ENCODE measurements at places on chromosomes 13 and 19.

- peak; percentile 47 for DNase-seq
These were observed 22.8 kb upstream of the SIGLEC11 start for GRCh38 chr19:49983645-49984229.

DNA sequence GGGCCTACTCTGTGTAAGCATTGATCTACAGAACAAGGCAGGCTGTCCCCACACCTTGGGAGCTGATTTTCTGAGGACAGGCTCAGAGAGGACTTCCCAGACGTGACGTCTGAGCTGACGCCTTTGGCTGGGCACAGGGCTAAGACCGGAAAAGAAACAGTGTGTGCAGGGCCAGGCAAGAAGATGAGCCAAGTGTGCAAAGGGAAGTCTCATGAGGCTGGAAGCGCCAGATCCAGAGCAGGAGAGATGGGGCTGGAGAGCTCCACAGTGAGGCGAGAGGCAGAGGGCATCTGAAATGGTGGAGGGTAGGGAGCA lies 12.7 kb downstream of the IGLON5 start:
- no peak for DNase-seq

GRCh38 chr19:48877855-48878195 lies 5.6 kb downstream of the PPP1R15A start:
- DNase-seq = no peak

- no peak for DNase-seq
These were observed 1.0 kb downstream of the CLPP start for GRCh38 chr19:6362351-6362801.

GRCh38 chr19:11736696-11737095 lies 2.0 kb downstream of the ZNF823 start:
- no peak for DNase-seq

GRCh38 chr13:98765996-98766519 lies 13.6 kb upstream of the SLC15A1 start:
- no peak for DNase-seq

DNA sequence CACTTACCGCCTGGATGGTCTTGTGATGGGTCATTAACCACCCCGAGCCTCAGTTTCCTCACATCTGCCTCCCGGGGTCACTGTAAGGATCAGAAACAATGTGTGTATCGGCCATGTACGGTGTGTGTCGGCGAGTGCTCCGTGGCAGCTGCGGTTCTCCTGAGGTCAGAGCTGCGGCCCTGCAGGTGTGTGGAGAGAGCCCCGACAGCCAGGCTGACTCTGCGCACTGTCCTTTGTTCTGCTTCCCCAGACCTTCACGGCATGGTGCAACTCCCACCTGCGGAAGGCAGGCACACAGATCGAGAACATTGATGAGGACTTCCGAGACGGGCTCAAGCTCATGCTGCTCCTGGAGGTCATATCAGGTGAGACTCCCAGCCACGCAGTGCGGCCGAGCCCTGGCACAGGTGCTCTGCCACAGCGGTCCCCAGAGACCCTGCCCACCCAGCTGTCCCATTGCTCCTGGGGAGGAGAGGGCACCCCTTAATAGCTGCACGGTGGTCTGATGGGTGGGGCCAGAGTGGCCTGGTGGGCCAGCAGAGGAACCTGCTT lies 43.8 kb downstream of the CAPN12 start:
- no peak for DNase-seq

DNA sequence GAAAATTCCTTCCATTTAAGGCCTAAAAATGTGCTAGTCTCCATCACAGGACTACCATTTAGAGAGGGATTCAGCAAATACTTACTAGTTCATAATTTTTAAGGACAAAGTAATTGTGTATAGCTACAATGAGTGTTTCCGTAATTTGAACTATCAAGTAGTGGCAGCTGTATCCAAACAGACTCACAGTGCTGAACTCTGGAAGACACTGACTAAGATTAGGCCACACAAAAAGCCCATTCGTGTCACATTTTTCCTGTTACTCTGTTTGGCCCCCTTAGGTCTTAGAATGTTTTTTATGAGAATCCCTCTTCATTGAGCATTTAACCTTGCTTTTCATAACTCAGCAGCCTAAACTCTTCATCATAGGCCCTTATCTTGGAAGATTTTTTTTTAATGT lies 731.2 kb upstream of the PCDH9 start:
- DNase-seq = no peak

DNA sequence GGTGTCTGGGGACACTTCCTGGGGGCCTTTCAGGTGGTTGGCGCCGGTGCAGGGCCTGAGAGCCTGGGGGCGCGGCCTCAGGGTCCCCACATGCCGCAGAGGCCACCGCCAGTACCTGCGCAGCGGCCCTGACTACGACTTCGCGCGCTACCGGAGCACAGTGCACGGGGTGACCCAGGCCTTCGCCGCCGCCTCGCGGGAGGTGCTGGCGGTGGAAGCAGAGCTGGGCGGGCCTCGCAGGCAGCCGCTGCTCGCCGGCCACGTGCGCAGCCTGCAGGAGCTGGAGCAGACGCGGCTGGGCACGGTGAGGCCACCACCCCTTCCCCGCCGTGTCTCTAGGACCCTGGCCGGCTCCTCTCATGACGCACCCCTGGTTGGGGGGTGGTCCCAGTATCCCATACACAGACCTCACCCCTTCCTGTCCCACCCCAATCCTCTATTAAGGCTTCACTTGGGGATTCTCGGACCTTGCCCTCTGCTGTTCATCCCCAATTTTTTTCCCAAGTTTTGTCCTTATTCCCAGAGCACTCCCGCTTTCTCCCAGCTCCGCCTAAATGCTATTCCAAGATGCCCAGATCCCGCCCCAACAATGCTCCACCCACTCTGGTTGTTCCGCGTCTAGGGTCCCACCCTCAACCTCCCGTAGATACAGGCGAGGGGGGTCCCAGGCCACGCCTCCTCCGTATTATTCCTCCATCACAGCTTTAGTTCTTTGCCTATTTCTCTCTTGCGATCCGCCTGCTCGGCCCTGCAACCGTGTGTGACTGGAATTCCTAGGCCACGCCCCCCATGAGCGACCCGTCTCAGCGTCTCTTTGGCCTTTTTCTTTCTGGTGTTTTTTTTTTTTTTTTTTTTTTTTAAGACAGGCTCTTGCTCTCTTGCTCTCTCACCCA lies 1.0 kb downstream of the REX1BD start:
- DNase-seq = peak; percentile 53

GRCh38 chr13:103066079-103066780 lies at the start of gene SLC10A2:
TSS of gene SLC10A2 (minus strand) at chr13:103066417. CDS start at chr13:103066249, 168 bp downstream.
- no peak for DNase-seq

GRCh38 chr13:27541386-27541785 lies 78.9 kb downstream of the LNX2 start:
- no peak for DNase-seq

GRCh38 chr13:28725046-28725610 lies 6.4 kb upstream of the SLC46A3 start:
- no peak for DNase-seq

DNA sequence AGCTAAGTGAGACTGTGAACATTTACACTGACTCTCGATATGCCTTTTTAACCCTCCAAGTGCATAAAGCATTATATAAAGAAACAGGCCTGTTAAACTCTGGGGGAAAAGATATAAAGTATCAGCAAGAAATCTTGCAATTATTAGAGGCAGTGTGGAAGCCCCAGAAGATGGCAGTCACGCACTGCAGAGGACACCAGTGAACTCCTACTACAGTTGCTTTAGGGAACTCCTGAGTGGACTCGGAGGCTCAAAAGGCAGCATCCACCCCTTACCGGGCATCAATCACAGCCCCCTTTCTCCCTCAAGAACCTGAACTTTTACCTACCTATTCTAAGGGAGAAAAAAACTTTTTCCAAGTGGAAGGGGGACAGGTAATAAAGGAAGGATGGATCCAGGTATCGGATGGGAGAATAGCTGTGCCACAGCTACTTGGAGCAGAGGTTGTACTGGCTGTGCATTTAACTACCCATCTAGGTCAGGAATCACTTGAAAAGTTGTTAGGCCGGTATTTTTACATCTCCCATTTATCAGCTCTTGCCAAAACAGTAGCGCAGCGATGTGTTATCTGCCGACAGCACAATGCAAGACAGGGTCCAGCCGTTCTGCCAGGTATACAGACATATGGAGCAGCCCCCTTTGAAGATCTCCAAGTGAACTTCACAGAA lies 80.1 kb downstream of the ZNF486 start:
- no peak for DNase-seq

- peak; percentile 9 for DNase-seq
These were observed 134.0 kb downstream of the USP12 start for GRCh38 chr13:27037571-27037970.

- no peak for DNase-seq
These were observed 29.3 kb upstream of the GRTP1 start for GRCh38 chr13:113393226-113393562.

GRCh38 chr13:43232873-43233265 lies 209.5 kb downstream of the DNAJC15 start:
- no peak for DNase-seq

DNA sequence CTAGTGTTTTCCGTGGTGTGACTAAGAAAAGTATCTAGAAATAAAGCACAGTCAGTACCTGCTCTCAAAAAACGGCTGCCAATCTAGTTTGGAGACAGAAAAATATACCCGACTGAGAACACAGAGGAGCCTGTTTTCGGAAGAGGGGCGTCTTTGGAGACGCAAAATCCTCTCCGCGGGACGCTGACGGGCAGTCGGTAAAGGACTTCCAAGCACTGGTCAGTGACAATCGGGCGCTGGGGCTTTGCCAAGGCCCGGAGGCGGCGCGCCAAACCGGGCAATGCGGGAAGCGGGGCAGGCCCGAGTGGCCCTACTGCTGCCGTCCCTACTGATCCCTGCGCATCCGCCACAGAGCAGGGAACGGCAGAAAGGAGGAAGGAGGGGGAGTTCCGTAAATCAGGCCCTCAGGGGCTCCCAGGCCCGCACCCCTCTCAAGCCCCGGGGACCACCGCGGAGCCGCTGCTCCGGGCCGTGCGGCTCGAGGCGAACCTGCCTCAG lies 588 bp upstream of the DPY19L3 start:
- peak; percentile 18 for DNase-seq

- no peak for DNase-seq
These were observed 17.9 kb upstream of the LILRB1 start for GRCh38 chr19:54612428-54612827.

- DNase-seq = no peak
These were observed 55.7 kb upstream of the ZNF507 start for GRCh38 chr19:32289566-32290210.

GRCh38 chr19:40091205-40092129 lies 724 bp upstream of the ZNF780A start:
- no peak for DNase-seq

DNA sequence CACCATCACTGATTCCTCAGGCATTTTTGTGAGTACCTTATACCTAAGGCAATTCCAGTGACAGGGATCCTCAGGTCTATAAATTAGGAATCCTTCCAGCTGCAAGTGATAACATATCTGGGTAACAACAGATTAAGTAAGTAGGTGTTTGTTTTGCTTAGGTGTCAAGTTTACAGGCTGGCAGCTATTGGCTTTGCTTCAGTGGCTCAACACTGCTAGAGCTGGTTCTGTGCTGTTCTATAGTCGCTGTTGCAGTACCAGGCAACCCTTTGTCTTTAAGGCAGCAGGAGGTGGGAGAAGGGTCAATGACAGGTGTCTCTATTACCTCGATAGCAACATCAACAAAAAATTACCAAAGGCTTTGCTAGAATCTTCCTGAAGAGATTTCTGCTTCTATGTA lies 27.0 kb downstream of the SLC10A2 start:
- DNase-seq = no peak

- DNase-seq = peak; percentile 73
These were observed 13.9 kb downstream of the APLP1 start for GRCh38 chr19:35882114-35882832.

DNA sequence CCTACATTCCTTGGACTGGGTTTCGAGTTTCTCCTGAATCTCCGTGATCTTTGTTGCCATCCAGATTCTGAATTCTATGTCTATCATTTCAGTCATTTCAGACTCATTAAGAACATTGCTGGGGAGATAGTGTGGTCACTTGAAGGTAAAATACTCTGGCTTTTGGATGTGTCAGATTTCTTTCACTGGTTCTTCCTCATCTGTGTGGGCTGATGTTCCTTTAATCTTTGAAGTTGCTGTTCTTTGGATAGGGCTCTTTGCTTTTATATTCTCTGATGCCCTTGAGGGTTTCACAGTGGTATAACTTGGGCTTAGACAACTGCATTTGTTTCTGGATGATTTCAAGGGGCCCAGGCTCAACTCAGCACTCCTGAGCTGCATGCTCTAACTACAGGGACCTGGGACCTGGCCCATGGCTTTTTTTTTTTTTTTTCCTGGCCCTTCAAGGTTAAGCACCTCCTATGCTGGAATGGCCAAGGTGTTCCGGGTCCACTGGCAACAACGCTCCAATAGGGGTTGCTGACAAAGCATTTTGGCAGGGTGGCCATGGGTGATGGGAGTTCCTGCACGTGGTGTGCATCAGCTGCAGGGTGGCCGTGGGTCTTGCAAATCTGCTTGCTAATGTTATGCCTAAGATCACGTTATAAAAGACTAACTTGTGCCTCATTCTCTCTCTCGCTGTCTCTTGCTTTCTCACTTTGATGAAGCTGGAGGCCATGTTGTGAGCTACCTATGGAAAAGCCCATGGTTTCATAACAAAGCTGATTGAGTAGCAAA lies 5.9 kb upstream of the SIGLEC7 start:
- no peak for DNase-seq

- DNase-seq = no peak
These were observed 140.6 kb downstream of the SIPA1L3 start for GRCh38 chr19:38047641-38048040.

GRCh38 chr13:100560498-100561157 lies 28.0 kb downstream of the GGACT start:
- DNase-seq = no peak

DNA sequence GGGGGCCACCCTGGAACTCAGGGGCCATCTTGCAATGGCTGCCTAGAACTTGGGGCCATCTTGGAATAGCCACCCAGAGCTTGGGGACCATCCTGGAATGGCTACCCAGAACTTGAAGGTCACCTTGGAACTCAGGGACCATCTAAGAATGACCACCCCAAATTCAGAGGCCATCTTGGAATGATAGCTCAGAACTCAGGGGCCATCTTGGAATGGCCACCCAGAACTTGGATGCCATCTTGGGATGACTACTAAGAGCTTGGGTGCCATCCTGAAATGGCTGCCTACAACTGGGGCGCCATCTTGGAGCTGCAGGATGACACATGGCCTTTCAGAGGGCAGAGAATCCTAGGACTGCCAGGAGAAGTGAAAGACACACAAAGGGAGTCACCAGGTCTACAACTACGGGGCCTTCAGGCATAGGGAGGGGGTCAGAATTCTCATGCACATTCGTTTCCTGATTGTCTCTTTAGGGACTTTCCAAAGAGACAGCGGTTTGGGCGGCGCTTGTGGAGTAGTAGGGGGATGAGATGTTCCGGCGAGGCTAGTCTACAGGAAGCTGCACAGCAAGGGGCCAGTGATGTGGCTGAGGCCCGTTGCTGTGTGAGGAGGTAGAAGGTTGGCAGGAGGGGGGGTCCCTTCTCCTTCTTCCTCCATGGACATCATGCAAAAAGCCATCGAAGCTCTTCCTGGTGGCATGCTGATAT lies 125.0 kb downstream of the IER2 start:
- no peak for DNase-seq

- peak; percentile 69 for DNase-seq
These were observed 16.4 kb upstream of the KCNN1 start for GRCh38 chr19:17950310-17951156.

GRCh38 chr13:41019578-41020347 lies 647 bp upstream of the ELF1 start:
- DNase-seq = no peak

Data from COR-L47 (cell line).